ENCODE measurements at places on chromosomes 11 and 22. TPM values are rescaled to one million over a fixed set of nuclear protein-coding genes. Genes with fewer than 3 reads are reported as not detected.

Gene ARHGAP42
- 7.3 TPM for total RNA-seq

Gene TEF
- total RNA-seq: 6.1 TPM

Gene LGR4
- 8.1 TPM for total RNA-seq

Gene NFAM1
- total RNA-seq: not detected

Gene MS4A1
- not detected for total RNA-seq

Gene L3MBTL2
- total RNA-seq: 25.1 TPM

Gene POLR2L
- total RNA-seq: 123 TPM

Gene OMP
- total RNA-seq: not detected

Gene RHOD
- 5.3 TPM for total RNA-seq

Gene CABP4
- not detected for total RNA-seq

Gene ZDHHC5
- 21.4 TPM for total RNA-seq

Gene SMTNL1
- total RNA-seq: not detected

Gene CARD16
- total RNA-seq: 7.9 TPM

Gene SHISA8
- total RNA-seq: not detected

Gene OR8D4
- not detected for total RNA-seq

Gene MFRP
- total RNA-seq: not detected

Gene HSPB2
- total RNA-seq: 0.18 TPM
